Fibroblast of mammary gland (primary cell): ENCODE measurements at places on chromosomes 6 and 20.
A peak's percentile ranks its signal among the peaks of the same experiment; 100 is the strongest.

DNA sequence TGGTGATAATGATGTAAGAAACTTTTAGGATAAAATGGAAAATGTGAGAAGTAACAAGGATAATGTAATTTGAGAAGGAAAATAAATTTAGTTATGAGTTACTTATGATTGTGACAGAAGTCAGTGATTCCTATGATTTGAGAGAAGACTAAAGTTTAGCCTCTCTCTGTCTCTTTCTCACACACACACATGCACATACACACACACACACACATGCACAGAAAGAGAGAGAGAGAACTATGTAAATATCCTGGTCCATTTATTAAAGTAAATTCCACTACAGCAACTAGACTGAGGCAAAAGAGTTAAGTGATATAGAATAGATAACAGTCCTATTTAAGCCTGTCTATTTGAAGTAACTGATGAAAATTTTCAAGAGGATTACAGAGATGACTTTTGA is 375.2 kb downstream of the CD109 start:
- peak; percentile 32 for DNase-seq

DNA sequence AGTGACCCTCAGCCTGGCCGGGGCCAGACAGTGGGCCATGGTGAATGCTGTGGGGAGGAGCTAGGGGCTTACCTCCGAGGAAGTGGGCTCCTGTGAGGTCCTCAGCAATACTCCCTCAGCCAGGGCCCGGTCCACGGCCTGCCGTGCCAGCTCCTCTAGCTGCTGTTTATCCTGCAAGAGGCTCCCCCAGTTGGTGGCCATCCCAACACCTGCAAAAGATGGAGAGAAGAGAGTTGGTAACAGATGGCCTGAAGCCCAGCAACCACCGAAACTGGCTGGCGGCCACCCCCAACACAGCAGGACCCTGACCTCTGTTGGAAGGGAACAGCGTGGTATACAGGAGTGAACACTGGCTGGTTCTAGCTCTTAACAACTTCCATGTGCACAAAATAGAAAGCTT is 4.0 kb downstream of the GSS start:
- DNase-seq = no peak

GRCh38 chr20:36850759-36851158 is 25.2 kb upstream of the TLDC2 start:
- no peak for DNase-seq

GRCh38 chr20:4546342-4546741 is 175.4 kb upstream of the PRND start:
- no peak for DNase-seq

DNA sequence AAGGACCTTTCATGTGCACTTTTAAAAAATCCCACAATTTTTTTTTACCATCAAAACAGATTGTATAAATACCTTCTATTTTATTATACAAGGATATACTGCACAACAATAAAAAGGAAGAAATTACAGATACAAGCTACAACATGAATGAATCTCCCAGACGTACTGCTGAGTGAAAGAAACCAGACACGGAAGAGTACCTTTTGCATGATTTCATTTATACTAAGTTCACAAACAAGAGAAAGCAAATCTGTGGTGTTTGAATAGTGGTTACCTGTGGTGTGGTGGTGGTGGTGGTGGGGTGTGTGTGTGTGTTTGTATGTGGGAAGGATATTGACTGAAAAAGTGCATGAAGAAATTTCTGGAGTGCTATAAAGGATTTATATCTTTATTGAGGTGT is 6.8 kb upstream of the PLCB4 start:
- no peak for DNase-seq

DNA sequence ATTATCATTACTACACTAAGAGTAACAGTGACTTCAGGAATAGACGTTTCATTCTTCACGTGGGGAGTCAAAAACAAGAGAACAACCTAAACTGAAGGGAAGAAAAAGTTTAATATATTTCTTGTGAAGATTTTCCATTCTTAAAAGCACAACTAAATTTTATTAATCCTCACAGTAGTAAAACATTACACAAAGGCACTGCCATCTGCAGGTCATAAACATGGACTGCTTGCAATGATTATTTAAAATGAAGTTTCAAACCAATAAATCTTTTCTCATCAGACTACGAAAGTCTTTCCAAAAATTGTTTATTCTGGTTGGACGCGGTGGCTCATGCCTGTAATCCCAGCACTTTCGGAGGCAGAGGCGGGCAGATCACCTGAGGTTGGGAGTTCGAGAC is 2.6 kb downstream of the NCOA5 start:
- DNase-seq = peak; percentile 42

DNA sequence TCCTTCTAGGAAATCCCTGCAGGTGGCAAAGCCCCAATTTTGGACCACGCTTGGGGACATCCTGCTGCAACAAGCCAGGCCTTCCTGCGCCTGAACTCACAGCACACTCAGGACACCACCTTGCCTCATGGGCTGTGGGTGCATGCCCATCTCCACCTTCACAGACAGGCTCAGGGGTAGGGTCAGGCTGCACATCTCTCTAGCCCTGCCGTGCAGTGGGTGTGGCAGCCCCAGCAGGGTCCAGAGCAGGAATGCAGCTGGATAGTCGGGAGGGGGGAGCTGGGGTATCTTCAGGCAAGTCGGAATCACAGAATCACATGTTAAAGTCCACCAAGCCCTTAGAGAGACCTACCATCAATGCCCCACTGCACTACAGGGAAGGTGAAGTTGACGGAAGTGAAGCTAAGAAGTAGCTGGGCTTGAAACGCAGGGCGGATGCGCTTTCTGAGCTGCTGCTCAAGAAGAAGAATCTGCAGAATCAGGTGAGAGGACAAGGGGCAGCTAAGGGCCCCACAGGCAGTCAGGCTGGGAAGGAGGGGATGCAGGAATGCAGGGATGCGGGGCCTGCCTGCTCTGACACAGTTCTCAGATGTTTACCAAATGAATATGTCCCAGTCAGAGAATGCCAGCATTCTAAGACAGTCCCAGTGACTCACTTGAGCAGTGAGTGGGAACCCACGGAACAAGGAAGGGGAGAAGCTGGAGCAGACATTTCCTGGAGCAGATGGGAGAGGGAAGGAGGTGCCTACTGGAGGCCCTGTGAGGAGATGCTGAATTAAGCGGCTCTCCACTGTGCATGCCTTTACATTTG is 11.3 kb downstream of the SERPINB6 start:
- DNase-seq = peak; percentile 81

GRCh38 chr6:28118217-28118616 is 6.2 kb upstream of the ZSCAN16 start:
- no peak for DNase-seq

GRCh38 chr6:97687916-97688315 is 404.9 kb upstream of the MMS22L start:
- no peak for DNase-seq

GRCh38 chr6:129565811-129566210 is 144.2 kb downstream of the ARHGAP18 start:
- no peak for DNase-seq

- DNase-seq = peak; percentile 32
These were observed 80.8 kb downstream of the SLC22A3 start for GRCh38 chr6:160428818-160429619.

DNA sequence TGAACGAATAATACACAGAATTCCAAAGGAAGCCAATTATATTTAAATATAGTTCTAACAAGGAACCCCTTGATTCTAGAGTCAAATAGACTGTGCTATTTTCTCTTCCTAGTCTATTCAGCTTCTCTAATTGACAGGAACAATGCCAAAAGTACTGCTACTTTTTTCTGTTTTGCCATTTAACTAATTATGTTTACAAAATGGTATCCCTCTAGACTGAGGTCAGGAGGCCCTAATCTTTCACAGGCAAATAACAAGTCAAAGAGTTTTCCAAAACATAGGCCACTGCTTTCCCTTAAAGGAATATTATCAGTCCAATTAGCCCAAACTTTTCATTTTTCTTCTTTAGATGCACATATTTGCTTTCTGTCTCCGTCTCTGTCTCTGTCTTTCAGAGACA is 539.3 kb downstream of the RFPL4B start:
- DNase-seq = no peak

DNA sequence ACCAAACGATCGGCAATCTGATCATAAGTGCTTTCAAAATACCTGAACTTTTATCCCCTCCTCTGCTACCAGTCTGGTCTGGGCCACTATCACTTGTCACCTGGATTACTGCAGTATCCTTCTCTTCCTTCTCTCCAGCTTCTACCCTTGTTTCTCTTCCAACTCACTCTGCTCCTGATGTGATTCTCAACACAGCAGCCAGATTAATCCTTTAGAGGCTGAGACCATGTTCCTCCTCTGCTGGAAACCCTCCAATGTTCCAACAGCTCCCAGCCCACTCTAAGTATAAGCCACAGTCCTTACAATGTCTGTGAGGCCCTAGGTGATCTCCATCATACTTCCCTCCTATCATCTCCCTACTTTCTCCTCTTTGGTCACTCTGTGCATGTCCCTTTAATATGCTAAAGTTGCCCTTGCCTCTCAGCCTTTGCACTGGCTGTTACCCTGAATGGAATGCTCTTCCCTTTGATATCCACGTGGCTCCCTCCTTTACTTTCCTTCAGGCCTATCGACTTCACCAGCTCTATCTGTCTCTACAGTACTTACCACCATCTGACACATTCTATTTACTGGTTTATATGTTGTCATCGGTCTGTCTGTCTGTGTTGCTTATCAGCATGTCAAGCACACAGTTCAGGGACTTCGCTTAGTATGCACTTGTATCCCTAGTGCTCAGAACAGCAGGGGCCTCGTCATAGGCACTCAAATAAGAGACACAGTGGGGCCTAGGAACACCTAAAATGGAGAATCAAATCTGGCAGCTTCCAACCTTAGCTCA is 35.0 kb upstream of the RNF24 start:
- no peak for DNase-seq
